CD4-positive, alpha-beta T cell treated with Interferon gamma for 1 hour (primary cell): ENCODE measurements at places on chromosomes 7 and 10.

DNA sequence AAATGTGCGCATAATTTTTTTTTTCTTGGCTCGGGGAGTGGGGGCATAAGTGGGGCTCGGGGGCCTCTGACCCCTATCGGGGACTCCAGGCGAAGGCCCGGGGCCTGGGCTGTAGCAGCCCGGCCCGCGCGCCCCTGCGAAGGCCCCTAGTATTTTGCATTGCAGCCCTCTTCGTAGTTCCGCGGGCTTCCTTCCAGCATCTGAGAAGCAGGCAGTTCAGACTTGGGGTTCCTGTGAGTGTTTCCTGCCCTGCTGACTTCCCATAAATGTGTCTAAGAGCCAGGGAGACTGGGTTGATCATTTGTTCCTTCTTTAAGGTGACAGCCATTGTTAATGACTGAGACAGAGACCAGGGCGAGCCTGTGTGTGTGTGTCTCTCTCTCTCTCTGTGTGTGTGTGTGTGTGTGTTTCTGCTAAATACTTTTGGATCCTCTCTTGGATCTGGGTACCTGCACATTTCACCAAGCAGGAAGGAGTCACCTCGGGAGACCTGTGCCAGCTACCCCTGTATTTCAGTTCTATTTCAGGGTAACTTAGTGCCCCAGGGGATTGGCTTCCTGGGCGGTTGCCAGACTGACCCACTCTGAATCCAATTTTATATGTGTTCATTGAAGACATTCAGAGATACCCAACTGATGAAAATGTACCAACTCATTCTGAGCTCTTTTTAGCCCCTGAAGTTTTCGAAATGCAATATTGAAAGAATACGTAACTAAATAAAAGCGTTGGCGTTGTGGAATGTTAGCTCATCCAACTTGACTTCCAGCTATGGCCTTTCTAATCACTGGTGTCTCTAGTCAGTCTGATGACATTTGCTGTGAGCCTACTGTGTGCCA is 805 bp downstream of the MSRB2 start:
- peak; percentile 59 for DNase-seq

- DNase-seq = no peak
Observed at GRCh38 chr10:58570307-58570723, 57.6 kb downstream of the BICC1 start.

DNA sequence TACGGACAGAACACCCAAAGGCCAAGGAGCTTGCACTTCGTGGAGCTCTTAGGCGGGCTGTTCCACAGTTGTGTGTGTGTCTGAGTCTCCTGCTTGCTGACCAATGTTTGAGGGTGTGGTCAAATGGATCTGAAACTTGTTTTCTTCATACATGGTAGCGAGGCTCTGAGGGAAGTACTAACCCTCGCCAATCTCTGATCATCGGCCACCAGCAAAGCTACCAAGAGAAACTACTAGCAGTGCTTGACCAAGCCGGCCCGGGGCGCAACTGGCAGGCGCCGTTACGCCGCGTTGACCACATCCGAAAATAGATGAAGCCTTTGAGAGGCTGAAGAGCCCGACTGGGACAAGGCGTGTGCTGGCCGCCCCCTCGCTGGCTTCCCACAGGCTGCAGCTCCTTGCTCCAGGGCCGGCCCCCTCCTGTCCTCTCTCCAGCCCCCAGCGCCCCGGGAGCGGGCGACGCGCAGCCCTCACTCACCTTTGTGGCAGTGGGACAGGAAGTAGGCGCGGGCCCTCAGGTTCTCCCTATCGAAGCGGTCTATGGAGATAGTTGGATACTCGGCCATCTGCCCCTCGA is 384 bp downstream of the DCLRE1C start:
- DNase-seq = no peak

DNA sequence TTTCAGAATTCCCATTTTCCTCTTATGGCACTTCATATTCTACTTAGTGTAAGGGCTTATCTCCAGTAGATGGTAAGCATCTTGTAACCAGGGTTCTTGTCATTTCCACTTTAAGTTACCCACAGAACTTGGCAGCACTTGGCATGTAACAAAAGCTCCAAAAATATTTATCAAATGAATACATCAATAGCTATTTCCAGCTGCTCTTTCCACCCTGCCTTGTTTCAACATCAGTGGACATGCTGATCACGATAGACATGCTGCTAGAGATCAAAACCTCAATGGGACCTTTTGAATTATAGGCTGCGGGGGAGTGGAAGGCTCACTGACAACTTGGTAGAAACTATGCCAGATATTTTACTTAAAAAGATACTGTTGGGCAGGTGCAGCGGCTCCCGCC is 32.9 kb downstream of the HOXA1 start:
- DNase-seq = no peak

DNA sequence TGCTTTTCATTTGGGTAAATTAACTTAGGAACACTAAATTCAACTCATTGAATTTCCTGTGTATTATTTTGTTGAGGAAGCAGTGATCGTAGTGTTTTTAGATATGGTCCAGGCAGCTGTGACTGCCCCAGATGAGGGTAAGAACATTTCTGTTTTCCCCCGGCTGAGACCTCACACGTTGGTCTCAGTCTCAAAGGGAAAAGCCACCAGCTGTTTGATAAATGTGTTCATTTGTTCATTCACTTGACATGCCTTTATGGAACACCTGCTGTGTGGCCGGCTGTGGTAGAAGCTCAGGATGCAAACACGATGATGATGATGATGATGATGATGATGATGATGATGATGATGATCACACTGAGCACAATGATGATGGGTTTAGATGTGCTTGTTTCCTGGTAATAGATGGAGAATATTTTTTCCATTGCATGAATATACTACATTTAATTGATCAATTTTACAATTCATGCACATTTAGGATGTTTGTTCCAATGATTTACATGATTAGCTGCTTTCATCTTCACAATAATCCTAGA is 125.6 kb upstream of the ZNF32 start:
- no peak for DNase-seq

GRCh38 chr10:86086418-86086817 is 280.2 kb downstream of the GRID1 start:
- DNase-seq = no peak

GRCh38 chr10:30454744-30455510 is 20.9 kb downstream of the MAP3K8 start:
- DNase-seq = no peak
